ENCODE measurements at places on chromosomes 3 and 15. TPM values are rescaled to one million over a fixed set of nuclear protein-coding genes. Genes with fewer than 3 reads are reported as not detected.

DNA sequence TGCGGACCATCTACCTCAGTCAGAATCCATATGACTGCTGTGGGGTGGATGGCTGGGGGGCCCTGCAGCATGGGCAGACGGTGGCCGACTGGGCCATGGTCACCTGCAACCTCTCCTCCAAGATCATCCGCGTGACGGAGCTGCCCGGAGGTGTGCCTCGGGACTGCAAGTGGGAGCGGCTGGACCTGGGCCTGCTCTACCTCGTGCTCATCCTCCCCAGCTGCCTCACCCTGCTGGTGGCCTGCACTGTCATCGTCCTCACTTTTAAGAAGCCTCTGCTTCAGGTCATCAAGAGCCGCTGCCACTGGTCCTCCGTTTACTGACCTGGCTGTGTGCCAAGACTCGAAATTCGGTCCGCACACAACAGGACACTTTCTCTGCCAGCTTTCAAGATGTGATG, 21.9 kb downstream of the NRROS start:
- H3K36me3 ChIP-seq, result peaks cover 5% of the 10 kb centered on the region
- no peak for DNase-seq
- no peaks in the 10 kb centered on the region for H3K4me1 ChIP-seq
- H3K27me3 ChIP-seq, result no peaks in the 10 kb centered on the region
- no peak overlapping the region for H3K4me3 ChIP-seq

GRCh38 chr15:77219841-77220240, 148.9 kb upstream of the TSPAN3 start:
- no peak overlapping the region for H3K4me3 ChIP-seq
- no peak for DNase-seq
- no peaks in the 10 kb centered on the region for H3K27me3 ChIP-seq
- H3K36me3 ChIP-seq, result peaks cover 10% of the 10 kb centered on the region
- H3K27ac ChIP-seq, result no peak overlapping the region

GRCh38 chr3:8847317-8847716, 77.9 kb upstream of the OXTR start:
- H3K4me3 ChIP-seq, result no peak overlapping the region
- H3K4me1 ChIP-seq, result no peaks in the 10 kb centered on the region
- H3K36me3 ChIP-seq, result no peaks in the 10 kb centered on the region
- H3K27ac ChIP-seq, result no peak overlapping the region
- no peak for DNase-seq

DNA sequence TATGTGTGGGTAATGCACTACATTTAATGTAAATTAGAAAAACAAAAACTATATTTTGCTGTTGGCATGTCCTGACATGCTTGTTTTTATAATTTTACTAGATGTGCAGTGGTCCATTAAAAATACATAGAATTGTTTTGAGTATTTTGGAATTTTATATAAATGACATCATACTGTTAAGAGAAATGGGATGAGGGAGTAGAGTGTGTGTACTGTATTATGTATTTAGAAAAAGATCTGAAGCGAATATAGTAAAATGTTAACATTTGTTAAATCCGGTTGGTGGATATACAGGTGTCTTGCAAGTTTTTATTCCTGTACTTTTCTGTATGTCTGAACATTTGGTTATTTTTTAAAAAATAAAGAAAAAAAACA, 288.4 kb upstream of the SATB1 start:
- peaks cover 20% of the 10 kb centered on the region for H3K36me3 ChIP-seq
- DNase-seq, result no peak
- no peaks in the 10 kb centered on the region for H3K27me3 ChIP-seq
- peaks cover 79% of the 10 kb centered on the region for H3K4me1 ChIP-seq

- DNase-seq, result no peak
- no peaks in the 10 kb centered on the region for H3K4me1 ChIP-seq
- H3K4me3 ChIP-seq, result no peak overlapping the region
- H3K27ac ChIP-seq, result no peak overlapping the region
- peaks cover 8% of the 10 kb centered on the region for H3K36me3 ChIP-seq
Measured at GRCh38 chr3:42430781-42431532, 20.5 kb upstream of the LYZL4 start.

DNA sequence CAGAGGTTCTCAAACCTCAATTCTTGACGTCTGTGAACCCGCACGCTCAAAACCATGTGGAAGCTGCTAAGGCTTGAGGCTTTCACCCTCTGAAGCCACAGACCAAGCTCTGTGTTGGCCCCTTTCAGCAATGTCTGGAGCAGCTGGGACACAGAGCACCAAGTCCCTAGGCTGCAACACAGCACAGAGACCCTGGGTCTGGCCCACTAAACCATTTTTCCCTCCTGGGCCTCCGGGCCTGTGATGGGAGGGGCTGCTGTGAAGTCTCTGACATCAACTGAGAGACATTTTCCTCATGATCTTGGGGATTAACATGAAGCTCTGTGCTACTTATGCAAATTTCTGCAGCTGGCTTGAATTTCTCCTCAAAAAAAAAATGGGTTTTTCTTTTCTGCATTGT, 21.3 kb upstream of the NEDD4 start:
- no peaks in the 10 kb centered on the region for H3K27me3 ChIP-seq
- H3K36me3 ChIP-seq, result peaks cover 13% of the 10 kb centered on the region
- no peak for DNase-seq
- H3K27ac ChIP-seq, result no peak overlapping the region
- peaks cover 17% of the 10 kb centered on the region for H3K4me1 ChIP-seq

- no peaks in the 10 kb centered on the region for H3K27me3 ChIP-seq
- no peak overlapping the region for H3K4me3 ChIP-seq
- H3K27ac ChIP-seq, result no peak overlapping the region
Measured at GRCh38 chr3:64318668-64319271, 93.5 kb upstream of the PRICKLE2 start.

GRCh38 chr3:78988324-78988723, 779.5 kb downstream of the ROBO1 start:
- no peak overlapping the region for H3K27ac ChIP-seq
- no peak for DNase-seq
- H3K4me3 ChIP-seq, result no peak overlapping the region
- no peaks in the 10 kb centered on the region for H3K27me3 ChIP-seq
- H3K4me1 ChIP-seq, result no peaks in the 10 kb centered on the region

DNA sequence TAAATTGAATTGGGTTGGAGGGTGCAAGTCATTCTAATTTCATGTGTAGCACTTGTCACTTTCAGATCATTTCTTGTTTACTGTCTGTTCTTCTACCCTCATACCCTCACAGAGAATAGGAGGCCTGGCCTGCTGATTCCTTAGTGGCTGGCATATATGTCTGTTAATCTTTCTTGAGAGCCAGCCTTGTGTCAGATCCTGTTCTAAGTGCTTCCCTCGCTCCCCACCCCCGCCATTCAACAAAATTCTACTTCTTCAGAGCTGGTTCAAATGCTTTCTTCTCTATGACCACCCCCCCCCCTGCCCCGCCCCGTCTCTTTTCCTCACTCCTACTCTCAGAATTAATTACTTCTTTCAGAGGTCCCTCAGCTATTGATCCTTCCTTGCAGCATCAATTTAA, 1.5 kb upstream of the U2SURP start:
- peaks cover 39% of the 10 kb centered on the region for H3K4me1 ChIP-seq
- peaks cover 9% of the 10 kb centered on the region for H3K36me3 ChIP-seq
- H3K27ac ChIP-seq, result peak overlapping the region; percentile 98
- peak overlapping the region; percentile 99 for H3K4me3 ChIP-seq
- no peaks in the 10 kb centered on the region for H3K27me3 ChIP-seq
- DNase-seq, result no peak

DNA sequence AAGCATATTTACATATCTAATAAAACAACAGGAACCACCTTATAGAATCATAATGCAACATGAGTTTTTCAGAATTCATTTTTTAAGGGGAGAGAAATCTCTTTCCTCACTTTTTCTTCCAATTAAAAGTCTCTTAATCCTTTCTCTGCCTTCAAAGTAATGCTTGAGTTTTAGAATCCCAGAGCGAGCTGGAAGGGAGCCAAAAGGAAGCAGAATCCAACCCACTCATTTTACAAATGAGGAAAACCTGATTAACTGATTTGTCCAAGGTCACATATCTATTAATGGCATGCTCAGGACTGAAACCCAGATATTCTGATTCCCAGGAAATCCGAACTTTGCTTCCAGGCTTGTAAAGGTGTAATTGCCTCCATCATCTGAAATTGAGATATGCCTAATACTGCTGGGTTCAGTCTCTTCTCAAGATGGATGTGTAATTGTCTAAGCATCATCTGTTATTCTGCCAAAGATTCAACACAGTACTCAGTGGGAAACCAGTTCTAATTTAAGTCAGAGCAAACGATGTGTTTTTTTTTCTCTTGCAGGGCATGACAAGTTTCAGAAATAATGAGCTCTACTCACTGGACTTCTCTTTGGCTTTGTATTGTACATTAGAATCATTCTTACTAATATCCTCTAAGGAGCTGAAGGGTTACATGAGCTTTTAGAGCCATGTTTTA, 481.4 kb upstream of the CFAP20DC start:
- H3K36me3 ChIP-seq, result peaks cover under 1% of the 10 kb centered on the region

DNA sequence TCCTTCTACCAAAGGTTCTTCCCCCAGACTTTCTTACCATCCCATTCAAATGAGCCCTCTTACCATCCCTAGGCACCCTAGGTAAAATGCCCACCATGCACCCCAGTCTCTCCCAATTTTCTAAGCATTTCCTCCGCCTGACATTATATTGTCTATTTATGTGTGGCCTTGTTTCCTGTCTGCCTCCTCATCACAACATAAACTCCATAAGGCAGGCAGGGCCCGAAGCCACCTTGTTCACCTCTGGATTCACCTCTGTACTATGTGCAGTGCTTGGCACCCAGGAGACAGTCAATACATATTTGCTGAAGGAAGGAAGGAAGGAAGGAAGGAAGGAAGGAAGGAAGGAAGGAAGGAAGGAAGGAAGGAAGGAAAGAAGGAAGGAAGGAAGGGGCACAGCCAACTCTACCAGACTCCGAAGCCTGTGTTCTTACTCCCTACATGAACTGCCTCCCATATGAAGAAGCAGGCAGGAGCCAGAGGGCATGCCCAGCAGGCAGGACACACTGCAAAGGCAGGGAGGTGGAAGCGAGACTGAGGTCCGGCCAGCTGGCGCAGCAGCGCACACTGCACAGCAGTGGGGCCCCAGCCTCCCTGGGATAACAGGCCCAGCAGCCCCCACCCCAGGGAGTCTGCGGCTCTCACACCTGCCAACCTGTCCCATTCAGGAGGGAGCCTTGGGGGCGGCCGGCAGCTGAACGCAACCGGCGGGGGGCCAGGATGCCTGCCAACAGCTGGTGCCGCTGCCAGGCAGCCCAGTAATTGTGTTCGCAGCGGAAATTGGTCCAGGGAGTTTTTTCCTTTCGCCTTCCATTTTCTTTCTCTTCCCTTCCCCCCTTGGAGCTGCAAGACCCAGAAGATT, 106.0 kb upstream of the LINGO1 start:
- H3K4me1 ChIP-seq, result no peaks in the 10 kb centered on the region
- H3K27me3 ChIP-seq, result peaks cover 8% of the 10 kb centered on the region

DNA sequence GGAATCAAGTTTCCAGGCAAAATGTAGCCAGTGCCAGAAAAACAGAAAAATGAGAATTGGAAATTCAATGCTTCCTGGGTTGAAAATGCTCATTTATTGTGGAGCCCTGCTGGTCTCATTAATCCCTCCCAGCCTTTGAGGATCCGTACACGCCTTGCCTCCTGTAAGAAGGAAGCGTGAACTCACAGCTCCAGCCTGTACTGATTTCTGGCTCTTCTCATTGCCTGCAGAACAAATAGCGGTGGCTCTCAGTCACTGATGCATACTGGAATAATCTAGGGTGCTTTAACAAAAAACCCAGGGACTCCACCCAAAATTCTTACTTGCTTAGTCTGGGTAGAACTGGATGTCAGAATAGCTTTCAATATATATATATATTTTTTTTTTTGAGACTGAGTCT, 29.3 kb upstream of the SLC24A5 start:
- H3K36me3 ChIP-seq, result no peaks in the 10 kb centered on the region
- no peaks in the 10 kb centered on the region for H3K27me3 ChIP-seq
- no peak for DNase-seq
- H3K27ac ChIP-seq, result no peak overlapping the region

GRCh38 chr3:126678693-126679317, 23.9 kb upstream of the TXNRD3 start:
- no peaks in the 10 kb centered on the region for H3K36me3 ChIP-seq
- H3K27ac ChIP-seq, result no peak overlapping the region
- no peak for DNase-seq
- H3K4me1 ChIP-seq, result peaks cover 4% of the 10 kb centered on the region

DNA sequence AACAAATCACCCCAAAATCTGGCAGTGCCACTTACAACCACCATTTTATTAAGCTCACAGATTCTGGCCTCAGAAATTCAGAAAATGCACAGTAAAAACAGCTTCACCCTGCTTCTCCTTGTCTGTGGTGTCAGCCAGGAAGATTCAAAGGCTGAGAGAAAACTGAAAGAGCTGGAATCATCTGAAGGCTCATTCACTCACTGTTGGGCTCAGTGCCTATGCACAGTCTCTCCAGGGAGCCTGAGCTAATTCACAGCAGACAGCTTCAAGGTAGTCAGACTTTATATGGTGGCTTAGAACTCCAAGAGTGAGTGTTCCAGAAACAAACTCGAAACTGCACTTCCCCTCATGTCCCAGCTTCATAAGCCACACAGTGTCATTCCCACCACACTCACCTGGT, 16.5 kb upstream of the PLOD2 start:
- no peaks in the 10 kb centered on the region for H3K4me1 ChIP-seq
- H3K27me3 ChIP-seq, result peaks cover 9% of the 10 kb centered on the region
- H3K27ac ChIP-seq, result no peak overlapping the region
- H3K36me3 ChIP-seq, result no peaks in the 10 kb centered on the region
- no peak for DNase-seq
- H3K4me3 ChIP-seq, result no peak overlapping the region

DNA sequence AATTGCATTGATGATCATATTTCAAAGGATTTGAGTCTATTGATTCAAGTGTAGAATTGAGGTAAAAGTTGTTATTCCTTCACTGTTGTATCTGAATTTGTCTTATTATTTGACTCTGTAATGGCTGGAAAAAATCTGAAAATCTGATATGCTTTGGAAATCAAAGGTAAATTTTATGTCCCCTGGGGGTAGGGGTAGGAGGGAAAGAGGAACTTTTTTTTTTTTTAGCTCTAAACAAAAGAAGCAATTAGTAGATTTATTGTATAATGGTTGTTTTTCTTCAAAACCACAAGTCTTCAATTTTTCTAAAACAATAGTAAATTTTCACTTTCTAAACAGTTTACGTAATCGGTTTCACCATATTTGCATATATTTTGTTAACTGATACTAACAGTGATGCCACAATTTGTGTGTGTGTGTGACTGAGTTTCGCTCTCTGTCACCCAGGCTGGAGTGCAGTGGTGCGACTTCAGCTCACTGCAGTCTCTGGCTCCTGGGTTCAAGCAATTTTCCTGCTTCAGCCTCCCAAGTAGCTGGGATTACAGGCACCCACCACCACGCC, 91.7 kb upstream of the GOLGA6L4 start:
- no peaks in the 10 kb centered on the region for H3K27me3 ChIP-seq
- peaks cover 13% of the 10 kb centered on the region for H3K4me1 ChIP-seq
- peak overlapping the region; percentile 58 for H3K4me3 ChIP-seq
- H3K36me3 ChIP-seq, result no peaks in the 10 kb centered on the region
- peak overlapping the region; percentile 66 for H3K27ac ChIP-seq

- peaks cover 2% of the 10 kb centered on the region for H3K36me3 ChIP-seq
- DNase-seq, result no peak
- no peak overlapping the region for H3K4me3 ChIP-seq
- H3K4me1 ChIP-seq, result no peaks in the 10 kb centered on the region
- no peaks in the 10 kb centered on the region for H3K27me3 ChIP-seq
- H3K27ac ChIP-seq, result no peak overlapping the region
Measured at GRCh38 chr3:1883534-1883933, 215.1 kb upstream of the CNTN4 start.

GRCh38 chr3:67416703-67417102, 237.7 kb downstream of the SUCLG2 start:
- no peak for DNase-seq
- no peak overlapping the region for H3K4me3 ChIP-seq
- H3K36me3 ChIP-seq, result peaks cover 29% of the 10 kb centered on the region
- no peak overlapping the region for H3K27ac ChIP-seq
- H3K27me3 ChIP-seq, result no peaks in the 10 kb centered on the region
- no peaks in the 10 kb centered on the region for H3K4me1 ChIP-seq

The SLC22A13 gene
- 1.2 TPM for total RNA-seq

The PLA2G4F gene
- total RNA-seq, result 0.07 TPM

The TRH gene
- not detected for total RNA-seq

Measured in activated T-cell treated with anti-CD3 and anti-CD28 coated beads, Interleukin-2, amount 50 U/mL, for 72 hours (primary cell).